ENCODE measurements at places on chromosomes 12 and 14.
A peak's percentile ranks its signal among the peaks of the same experiment; 100 is the strongest.

GRCh38 chr14:101241807-101242278 lies 319.5 kb upstream of the DIO3 start:
- DNase-seq = no peak

- no peak for DNase-seq
Measured at GRCh38 chr12:45988264-45988663, 2.1 kb downstream of the SCAF11 start.

GRCh38 chr14:67977434-67978034 lies 158.0 kb downstream of the RAD51B start:
- DNase-seq = no peak

DNA sequence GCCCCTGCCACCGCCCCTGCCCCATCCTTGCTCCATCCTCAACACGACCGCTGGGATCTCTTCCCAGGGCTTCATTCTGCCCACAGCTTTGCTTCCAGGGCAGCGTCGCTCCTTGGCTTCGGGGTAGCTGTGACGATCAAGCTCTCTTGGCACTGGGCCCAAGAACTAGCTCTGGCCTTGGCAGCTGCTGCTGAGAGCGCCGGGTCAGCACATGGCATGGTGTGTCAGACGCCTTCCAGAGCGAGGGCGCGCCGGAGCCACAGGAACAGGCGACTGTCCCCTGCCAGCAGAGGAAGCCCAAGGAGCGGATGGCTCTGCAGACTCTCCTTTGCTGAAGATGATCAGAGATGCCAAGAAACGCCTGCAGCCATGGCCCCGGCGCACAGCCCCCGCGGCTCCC lies 15.9 kb downstream of the RAB35 start:
- DNase-seq = peak; percentile 93

GRCh38 chr14:81153187-81153586 lies 67.6 kb downstream of the GTF2A1 start:
- DNase-seq = no peak

- no peak for DNase-seq
Measured at GRCh38 chr14:72790887-72791566, 102.9 kb downstream of the DPF3 start.

DNA sequence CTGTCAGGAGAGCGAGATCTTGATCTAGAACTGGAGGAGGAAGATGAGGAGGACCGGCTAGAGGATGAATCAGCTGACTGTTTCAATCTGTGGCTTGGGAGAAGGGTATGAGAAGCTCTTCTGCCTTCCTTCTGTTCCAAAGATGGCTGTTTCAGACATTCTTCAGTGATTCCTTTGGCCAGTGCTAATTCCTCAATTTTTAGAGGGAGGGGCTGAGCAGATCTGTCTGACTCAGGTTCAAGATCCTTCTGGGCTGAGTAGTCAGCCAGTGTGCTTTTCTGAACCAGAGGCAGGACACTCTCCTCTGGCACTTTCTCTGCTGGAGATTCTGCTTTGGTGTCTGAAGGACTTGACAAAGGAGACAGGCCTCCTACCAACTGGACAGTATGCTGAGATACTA lies 15.2 kb downstream of the ACIN1 start:
- no peak for DNase-seq

DNA sequence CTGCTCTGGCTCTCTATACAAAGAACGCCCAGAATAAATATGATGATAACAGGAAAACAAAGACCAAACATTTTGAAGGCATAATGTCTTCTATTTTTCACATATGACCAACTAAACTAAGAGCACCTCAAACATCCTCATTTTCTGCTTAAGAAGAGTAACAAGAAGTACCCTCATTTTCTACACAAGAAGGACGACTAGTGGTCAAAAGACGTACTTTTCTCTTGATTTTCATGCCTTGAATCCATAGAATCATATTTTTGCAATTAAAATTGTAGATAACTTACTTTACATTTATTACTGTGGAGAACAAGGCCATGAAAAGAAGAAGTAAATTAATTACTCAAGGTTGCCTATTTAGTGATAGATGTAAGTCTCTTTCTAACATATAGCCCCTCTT lies 358.6 kb downstream of the DUSP6 start:
- no peak for DNase-seq

DNA sequence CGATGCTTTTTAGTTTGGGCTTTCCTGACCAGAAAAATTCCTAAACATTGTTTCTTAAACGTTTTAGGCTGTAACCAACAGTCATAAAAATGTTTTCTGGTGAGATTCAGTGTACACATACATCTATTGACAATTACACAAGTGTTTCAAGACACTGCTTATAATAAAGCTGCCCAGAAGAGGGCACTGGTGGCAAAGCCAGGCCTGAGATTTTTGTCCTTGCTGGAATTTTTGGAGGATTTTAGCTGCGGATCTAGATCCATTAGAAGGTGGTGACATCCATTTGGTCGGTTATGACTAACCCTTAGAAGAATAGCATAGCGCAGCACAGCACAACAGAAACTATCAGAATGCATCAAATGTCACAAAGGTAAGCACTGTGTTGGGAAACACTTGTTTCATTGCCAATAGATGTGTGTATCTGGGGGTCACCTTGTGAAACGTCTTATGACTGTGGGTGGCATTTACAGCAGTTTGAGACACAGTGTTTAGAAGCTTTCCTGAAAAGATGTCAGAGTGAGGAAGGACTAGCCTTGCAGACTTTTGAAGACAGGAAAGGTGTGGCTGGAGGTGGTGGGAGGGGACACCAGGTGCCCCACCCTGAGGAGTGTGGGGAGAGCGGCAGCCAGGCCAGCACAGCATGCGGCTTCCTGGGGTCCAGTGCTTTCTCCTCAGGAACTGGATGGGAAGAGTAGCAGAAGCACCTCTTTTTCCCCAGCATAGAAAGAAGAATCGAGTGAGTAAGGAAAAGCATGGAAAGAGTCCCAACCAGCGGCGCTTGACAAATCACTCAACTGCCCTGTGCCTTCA lies 54.7 kb upstream of the FKBP4 start:
- DNase-seq = peak; percentile 27

- DNase-seq = no peak
Measured at GRCh38 chr14:79972230-79972629, 239.1 kb downstream of the DIO2 start.

- DNase-seq = no peak
Measured at GRCh38 chr14:59317798-59318505, 129.5 kb downstream of the DAAM1 start.

DNA sequence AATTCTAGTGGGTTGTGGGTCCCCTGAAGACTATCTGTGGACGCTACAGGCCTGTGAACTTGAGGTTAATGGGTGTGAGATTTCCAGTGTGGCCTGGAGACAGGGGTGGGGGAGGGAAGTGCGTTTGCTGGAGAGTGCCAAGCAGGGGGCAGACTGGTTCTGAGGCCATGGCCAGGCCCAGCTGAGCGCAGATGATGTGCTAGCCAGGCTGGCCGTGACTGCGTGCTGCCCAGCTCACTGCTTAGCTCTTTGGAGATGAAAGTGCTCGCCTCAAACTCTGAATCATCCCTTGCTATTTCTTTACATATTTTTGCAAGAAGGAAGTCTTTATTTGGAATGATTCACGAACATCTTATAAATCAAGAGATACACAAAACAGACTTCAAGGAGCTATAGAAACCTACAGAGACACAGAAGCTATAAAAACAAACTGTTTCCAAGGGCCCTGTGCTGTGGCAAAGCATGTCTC lies 75.2 kb upstream of the PLEKHG3 start:
- DNase-seq = no peak
